ENCODE measurements at places on chromosomes 2 and 18.
A peak's percentile ranks its signal among the peaks of the same experiment; 100 is the strongest.

GRCh38 chr2:51510303-51510702 lies 478.4 kb upstream of the NRXN1 start:
- H3K4me3 ChIP-seq = no peak overlapping the region
- no peak for DNase-seq
- no peak overlapping the region for H3K27ac ChIP-seq

GRCh38 chr2:196640031-196640548 lies 575 bp downstream of the CCDC150 start:
- DNase-seq = no peak
- H3K27ac ChIP-seq = no peak overlapping the region
- H3K4me1 ChIP-seq = peaks cover 15% of the 10 kb centered on the region
- peak overlapping the region; percentile 90 for H3K4me3 ChIP-seq

DNA sequence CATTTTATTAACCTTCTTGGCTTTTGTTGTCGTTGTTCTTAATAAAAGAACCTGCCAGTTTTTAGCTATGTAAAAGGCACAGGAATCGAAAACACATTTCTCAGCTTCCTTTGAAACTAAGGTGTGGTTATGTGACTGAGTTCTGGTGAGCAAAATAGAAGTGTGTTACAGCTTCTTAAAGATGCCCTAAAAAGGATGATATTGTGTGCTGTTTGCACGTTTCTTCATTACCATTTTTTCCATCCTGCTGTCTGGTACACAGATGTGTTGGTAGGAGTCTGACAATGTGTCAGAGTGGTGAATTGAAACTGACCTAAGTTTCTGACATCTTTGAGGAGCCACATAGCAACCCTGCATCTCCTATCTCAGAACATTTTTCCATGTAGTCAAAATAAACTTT lies 380.6 kb downstream of the SUCLG1 start:
- H3K36me3 ChIP-seq = no peaks in the 10 kb centered on the region
- peaks cover 4% of the 10 kb centered on the region for H3K27me3 ChIP-seq
- no peaks in the 10 kb centered on the region for H3K4me1 ChIP-seq
- DNase-seq = no peak
- no peak overlapping the region for H3K27ac ChIP-seq

DNA sequence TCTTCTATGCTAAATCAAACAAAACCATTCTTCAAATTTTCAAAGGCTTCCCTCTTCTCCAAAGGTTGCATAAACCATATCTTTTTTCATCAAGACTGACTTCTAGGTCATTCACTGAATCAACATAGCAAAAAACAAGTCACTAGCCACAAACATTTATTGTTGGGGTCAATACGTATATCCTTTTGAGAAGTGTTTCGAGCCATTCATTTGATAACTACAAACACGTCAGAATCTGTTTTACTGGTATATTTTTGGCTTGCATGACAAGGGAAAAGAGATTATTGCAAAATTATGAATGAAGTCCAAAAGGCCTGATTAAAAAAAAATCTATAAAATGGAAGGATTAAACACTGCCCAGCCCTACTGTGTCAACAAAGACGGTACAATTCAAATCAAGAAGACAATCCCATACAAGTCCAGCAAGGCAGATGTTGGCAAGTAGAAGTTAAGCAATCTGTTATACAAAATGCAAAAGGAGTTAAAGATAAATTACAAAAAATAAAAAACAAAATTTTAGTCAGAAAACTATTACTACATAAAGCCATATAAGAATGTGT lies 222.4 kb downstream of the SRBD1 start:
- H3K27ac ChIP-seq = no peak overlapping the region
- no peaks in the 10 kb centered on the region for H3K27me3 ChIP-seq
- H3K4me3 ChIP-seq = no peak overlapping the region
- DNase-seq = no peak
- H3K36me3 ChIP-seq = peaks cover 35% of the 10 kb centered on the region

GRCh38 chr18:6521803-6522418 lies 107.2 kb upstream of the L3MBTL4 start:
- no peak overlapping the region for H3K27ac ChIP-seq
- H3K36me3 ChIP-seq = no peaks in the 10 kb centered on the region
- H3K4me3 ChIP-seq = no peak overlapping the region
- peak; percentile 10 for DNase-seq
- no peaks in the 10 kb centered on the region for H3K4me1 ChIP-seq

- H3K36me3 ChIP-seq = no peaks in the 10 kb centered on the region
- H3K4me3 ChIP-seq = no peak overlapping the region
- H3K4me1 ChIP-seq = no peaks in the 10 kb centered on the region
- no peak for DNase-seq
- no peaks in the 10 kb centered on the region for H3K27me3 ChIP-seq
- H3K27ac ChIP-seq = no peak overlapping the region
Observed at GRCh38 chr18:43665105-43665788, 388.0 kb upstream of the SYT4 start.
